Adipose tissue (tissue), 3 donors: ENCODE measurements at places on chromosomes 6 and 20. TPM values are rescaled to one million over a fixed set of nuclear protein-coding genes. Genes with fewer than 3 reads are reported as not detected.

The NDUFAF4 gene
- 11.0 TPM for polyA plus RNA-seq

The BPIFB4 gene
- polyA plus RNA-seq: not detected

The POLR1C gene
- polyA plus RNA-seq: 19.2 TPM

The SAMD10 gene
- polyA plus RNA-seq: 2.7 TPM

The OR2B6 gene
- polyA plus RNA-seq: not detected

The TTK gene
- 0.27 TPM for polyA plus RNA-seq

The CLDN20 gene
- polyA plus RNA-seq: not detected

The CYP24A1 gene
- not detected for polyA plus RNA-seq

The CLIC5 gene
- polyA plus RNA-seq: 12.7 TPM

The FAM217A gene
- polyA plus RNA-seq: not detected

The NRSN1 gene
- 0.06 TPM for polyA plus RNA-seq

The CNPY3 gene
- 23.6 TPM for polyA plus RNA-seq

The GDAP1L1 gene
- polyA plus RNA-seq: 0.10 TPM

The GABRR1 gene
- polyA plus RNA-seq: not detected

The ENPP4 gene
- polyA plus RNA-seq: 6.9 TPM

The SEMG1 gene
- polyA plus RNA-seq: not detected

The PDE10A gene
- 41.9 TPM for polyA plus RNA-seq

The BPIFB6 gene
- polyA plus RNA-seq: not detected
